ENCODE measurements at places on chromosomes 11 and 22.

DNA sequence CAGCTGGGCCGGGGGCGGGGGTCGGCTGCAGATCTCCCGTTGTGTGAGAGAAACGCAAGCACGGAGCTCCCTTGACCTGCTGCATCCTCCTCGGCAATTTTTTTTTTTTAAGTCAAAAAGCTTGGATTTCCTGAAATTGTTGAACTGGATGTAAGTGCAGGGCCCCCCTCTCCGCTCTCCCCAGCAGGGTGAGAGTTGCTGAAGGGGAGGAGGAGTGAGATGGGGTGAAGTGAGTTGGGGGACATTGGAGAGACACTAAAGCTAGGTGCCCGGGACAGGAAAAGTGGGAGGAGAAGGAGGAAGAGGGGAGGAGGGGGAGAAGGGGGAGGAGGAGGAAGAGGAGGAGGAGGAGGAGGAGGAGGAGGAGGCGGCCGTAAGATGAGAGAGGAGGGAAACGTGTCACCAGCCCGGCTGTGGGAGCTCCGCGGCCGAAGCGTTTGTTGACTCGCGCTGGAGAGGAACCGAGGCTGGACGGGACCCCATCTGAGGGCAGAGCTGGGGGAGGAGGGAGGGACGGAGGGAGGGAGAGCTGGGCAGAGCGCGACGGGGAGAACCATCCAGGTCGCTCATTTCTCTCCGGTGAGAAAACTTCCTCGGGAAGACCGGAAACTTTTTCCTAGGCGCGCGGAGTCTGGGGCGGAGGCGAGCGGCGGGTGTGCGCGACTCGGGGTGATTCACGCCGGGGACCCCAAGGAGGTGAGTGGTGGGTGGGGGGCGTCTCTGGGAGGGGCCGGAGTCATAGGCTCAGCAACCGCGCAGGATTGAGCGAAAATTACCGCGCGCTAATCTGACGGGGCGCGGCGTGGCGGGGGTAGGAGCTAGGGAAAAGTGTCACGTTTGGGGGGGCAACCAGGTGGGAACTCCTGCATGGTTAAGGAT, 80.2 kb downstream of the PRR5L start:
- no peak for DNase-seq

- no peak for DNase-seq
Measured at GRCh38 chr11:32311346-32312065, 123.8 kb downstream of the WT1 start.

DNA sequence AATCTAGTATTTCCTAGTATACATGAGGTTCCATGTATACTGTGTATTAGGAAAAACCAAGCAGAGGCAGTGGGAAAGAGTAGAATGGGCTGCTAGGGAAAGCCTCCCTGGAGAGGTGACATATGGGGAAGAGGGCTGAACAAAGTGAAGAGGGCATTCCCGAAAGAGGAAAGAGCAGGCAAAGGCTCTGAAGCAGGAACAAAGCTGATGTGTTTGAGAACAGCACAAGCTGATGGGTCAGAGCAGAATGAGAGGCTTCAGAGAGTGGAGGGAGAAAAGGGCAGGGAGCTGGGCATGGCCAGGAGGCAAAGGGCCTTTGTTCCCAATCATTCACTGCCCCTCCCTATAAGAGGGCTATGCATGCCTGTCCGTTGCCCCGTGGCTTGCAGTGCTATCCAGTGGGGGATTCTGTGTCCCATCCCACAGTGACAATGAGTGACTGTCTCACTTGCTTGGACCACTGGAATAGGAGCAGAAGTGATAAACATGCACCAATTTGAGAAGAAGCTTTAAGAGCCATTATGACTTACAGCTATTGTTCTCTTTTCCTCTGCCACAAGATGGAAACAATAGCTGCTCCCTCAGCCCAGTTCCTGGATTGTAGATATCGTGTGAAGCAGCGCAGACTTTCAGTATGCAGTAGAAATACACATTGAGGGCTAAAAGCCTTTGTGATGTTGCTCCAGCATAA, 39.6 kb downstream of the GALNT18 start:
- DNase-seq: no peak

DNA sequence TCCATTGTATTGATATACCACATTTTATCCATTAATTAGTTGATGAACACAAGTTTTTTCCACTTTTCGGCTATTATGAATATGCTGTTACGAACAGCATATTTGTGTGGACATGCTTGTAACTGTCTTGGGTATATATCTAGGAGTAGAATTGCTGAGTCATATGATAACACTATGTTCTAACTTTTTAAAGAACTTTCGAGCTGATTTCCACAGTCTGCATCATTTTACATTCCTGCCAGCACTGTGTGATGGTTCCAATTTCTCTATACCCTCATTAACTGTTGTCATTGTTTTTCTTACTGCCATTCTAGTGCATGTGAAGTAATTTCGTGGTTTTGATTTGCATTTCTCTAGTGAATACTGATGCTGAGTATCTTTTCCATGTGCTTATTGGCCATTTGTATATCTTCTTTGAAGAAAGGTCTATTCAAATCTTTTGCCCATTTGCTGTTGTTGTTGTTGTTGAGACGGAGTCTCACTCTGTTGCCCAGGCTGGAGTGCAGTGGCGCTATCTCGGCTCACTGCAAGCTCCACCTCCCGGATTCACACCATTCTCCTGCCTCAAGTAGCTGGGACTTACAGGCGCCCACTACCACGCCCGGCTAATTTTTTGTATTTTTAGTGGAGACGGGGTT, 7.4 kb upstream of the RCE1 start:
- DNase-seq: no peak

GRCh38 chr22:27580311-27580897, 221.2 kb downstream of the MN1 start:
- DNase-seq: no peak

DNA sequence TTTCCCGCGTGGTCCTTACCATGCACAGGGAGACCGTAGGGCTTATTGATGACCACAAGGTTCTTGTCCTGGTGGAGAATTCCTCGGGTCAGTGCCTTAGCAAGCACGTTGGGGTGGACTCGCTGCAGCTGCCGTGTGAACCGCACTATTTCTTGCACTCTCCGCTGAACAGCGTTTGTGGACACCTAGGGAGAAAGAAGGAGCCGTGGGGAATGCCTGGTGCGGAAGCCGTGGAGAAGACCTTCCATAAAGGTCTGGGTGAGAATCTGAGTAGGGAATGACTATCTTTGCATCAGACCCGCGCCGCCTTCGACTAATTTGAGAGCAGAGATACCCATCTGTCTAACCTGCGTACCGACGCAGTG, 597 bp downstream of the RPUSD4 start:
- no peak for DNase-seq

GRCh38 chr11:78244080-78244479, 55.4 kb downstream of the USP35 start:
- DNase-seq: no peak

GRCh38 chr11:77063407-77063806, 3.4 kb upstream of the CAPN5 start:
- no peak for DNase-seq

- DNase-seq: no peak
Measured at GRCh38 chr22:48488149-48488551, 1339.5 kb downstream of the BRD1 start.

DNA sequence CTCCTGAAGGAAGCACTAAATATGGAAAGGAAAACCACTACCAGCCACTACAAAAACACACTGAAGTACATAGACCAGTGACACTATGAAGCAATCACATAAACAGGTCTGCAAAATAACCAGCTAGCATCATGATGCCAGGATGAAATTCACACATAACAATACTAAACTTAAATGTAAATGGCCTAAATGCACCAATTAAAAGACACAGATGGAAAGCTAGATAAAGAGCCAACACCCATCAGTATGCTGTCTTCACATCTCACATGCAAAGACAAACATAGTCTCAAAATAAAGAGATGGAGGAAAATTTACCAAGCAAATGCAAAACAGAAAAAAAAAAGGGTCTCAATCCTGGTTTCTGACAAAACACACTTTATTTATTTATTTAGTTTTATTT, 171.7 kb downstream of the TTC28 start:
- DNase-seq: no peak
